ENCODE measurements at places on chromosomes 4 and X.
A peak's percentile ranks its signal among the peaks of the same experiment; 100 is the strongest.

DNA sequence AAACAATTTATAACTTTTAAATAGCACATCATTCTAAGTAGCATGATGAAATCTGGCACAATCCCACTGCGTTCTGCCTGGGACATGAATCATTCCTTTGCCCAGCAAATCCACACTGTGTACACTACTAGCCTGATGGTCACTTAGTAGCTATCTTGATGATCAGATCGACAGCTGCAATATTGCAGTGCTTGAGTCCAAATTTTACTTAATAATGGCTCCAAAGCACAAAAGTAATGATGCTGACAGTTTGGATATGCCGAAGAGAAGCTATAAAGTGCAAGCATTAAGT lies 86.6 kb upstream of the NPNT start:
- DNase-seq = no peak

- no peak for DNase-seq
Observed at GRCh38 chrX:44904542-44905115, 31.6 kb downstream of the KDM6A start.

GRCh38 chrX:14411326-14411725 lies 118.0 kb upstream of the GLRA2 start:
- DNase-seq = no peak

- no peak for DNase-seq
Observed at GRCh38 chr4:41476310-41476885, 61.6 kb upstream of the LIMCH1 start.

DNA sequence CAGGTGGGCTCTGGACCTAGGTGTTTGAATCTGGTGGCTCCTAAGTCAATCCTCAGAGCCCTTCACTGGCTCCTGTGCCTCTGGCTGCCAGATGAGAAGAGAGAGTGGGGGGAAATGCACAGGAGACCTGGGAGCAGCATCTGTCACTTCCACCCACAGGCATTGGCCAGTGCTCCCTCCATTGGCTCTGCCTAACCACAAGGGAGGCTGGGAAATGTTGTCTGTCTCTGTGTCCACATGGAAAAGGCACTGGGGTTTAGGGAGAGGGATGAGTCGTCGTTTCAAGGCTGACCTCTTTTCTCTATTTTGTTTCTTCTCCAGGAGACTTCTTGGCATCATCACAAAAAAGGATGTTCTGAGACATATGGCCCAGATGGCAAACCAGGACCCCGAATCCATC lies 76.4 kb downstream of the CLCN4 start:
- no peak for DNase-seq

GRCh38 chr4:143625632-143626031 lies 74.8 kb downstream of the FREM3 start:
- DNase-seq = no peak

GRCh38 chrX:6708676-6709380 lies 173.9 kb upstream of the VCX3A start:
- DNase-seq = no peak

- DNase-seq = no peak
Observed at GRCh38 chr4:168843635-168844034, 166.4 kb downstream of the CBR4 start.

DNA sequence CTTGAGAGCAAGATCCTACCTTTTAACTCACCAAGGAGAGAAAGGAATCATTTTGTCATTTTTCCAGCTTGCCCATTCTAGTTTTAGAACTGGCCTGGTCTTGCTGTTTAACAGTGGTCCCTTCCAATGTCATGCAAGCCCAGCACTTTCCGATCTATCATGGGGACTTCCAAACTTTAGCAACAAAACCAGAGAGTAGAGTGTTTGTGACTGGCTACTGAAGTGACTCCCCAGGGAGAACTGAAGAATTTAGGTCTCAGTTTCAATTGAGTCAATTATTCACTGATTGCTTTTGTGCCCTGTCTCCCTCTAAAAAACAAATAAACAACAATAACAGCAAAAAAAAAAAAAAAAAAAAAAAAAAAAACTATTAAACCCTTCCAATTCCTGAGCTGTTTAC lies 108.3 kb downstream of the LHFPL1 start:
- DNase-seq = no peak

GRCh38 chr4:21415728-21416127 lies 532.8 kb downstream of the KCNIP4 start:
- DNase-seq = no peak

- no peak for DNase-seq
Observed at GRCh38 chr4:26069218-26069617, 155.2 kb downstream of the SMIM20 start.

DNA sequence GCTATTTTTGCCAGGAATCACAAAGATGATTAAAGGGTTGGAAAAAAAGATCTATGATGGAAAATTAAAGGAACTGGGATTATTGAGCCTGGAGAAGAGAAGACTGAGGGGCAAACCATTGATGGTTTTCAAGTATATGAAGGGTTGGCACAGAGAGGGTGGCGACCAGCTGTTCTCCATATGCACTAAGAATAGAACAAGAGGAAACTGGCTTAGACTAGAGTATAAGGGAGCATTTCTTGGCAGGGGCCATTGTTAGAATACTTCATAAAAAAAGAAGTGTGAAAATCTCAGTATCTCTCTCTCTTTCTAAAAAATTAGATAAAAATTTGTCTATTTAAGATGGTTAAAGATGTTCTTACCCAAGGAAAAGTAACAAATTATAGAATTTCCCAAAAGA lies 75.1 kb downstream of the NPNT start:
- DNase-seq = no peak

DNA sequence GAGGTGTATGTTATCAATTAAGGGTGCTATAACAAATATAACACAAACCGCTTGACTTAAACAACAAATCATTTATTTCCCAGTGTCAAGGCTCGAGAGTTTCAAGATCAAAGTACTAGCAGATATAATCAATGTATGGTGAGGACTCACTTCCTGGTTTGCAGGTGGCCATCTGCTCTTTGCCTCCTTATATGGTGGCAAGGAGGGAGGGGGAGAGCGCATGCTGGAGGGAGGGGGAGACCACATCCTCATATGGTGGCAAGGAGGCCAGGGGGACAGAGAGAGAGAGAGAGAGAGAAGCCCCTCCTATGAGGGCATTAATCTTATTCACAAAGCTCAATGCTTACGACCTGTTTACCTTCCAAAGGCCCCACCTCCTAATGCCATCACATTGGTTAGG lies 372.3 kb upstream of the SPOCK3 start:
- DNase-seq = no peak

- DNase-seq = no peak
Observed at GRCh38 chr4:11028334-11028733, 343.8 kb upstream of the CLNK start.

DNA sequence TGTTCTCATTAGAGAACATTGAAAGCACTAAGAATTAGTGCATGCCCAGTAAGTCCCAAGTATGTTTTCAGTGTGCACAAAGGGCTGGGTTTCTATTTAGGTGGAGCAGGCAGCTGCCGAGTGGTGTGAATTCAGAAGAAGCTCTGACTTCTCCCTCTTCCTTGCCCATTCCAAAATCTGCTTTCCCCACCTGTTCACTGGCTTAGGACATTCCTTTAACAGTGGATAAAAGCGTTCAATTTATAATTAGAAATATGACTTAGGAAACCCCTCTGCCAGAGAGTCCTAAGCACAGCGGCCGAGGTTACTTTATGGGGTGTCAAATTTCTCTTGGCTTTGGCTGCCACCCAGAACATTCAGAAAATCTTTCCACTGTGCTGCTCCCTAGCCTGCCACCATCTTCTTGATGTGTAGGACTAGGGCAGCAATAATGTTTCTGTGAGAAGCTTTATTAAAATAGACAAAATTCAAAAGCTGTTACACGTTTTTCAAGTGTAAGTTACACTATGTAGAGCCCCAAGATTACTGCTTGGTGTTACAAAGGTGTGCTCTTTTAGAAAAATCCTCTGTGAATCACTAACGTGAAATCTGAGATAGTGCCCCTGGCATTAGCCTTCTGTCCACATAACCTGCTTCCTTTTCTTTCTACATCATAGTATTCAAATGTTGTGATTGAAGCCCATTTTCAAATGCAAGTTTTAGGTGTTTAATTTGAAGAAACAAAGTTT lies 191.6 kb upstream of the ANKRD50 start:
- DNase-seq = peak; percentile 67

DNA sequence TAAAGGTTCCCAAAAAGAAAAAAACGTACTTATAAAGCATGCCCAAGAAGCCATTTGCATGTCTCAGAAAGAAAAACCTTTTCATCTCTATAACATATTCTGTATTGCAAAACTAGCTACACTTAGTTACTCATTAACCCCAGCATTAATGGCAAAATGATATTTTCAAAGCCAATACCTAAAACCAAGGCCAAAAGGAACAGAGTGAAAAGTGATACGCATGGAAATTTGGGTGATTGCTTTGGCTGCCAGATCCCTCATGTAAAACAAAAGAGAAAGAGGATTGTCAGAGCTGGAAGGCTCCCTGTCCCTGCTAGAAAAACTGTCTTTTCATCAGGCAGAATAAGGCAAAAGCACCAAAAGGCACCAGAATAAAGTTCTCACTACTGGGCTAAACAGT lies 46.8 kb upstream of the RADX start:
- DNase-seq = no peak

- DNase-seq = no peak
Observed at GRCh38 chr4:147138171-147138570, 192.5 kb upstream of the TTC29 start.

DNA sequence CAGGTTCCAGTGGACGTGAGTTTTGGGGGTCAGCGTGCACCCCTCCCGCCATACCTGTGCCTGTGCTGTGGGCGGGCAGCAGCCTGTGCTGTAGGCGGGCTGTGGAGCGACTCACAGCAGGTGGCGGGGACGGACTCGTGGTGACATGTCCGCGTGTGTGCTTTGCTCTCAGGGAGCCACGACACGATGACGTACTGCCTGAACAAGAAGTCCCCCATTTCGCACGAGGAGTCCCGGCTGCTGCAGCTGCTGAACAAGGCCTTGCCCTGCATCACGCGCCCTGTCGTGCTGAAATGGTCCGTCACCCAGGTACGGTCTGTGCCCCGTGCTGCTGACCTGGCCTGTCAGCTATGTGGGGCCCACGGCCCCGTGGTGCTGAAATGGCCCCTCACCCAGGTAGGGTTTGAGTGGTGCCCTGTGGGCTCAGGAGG lies 7.4 kb downstream of the PLCXD1 start:
- no peak for DNase-seq

GRCh38 chrX:1012678-1013300 lies 199.7 kb downstream of the CRLF2 start:
- DNase-seq = no peak

DNA sequence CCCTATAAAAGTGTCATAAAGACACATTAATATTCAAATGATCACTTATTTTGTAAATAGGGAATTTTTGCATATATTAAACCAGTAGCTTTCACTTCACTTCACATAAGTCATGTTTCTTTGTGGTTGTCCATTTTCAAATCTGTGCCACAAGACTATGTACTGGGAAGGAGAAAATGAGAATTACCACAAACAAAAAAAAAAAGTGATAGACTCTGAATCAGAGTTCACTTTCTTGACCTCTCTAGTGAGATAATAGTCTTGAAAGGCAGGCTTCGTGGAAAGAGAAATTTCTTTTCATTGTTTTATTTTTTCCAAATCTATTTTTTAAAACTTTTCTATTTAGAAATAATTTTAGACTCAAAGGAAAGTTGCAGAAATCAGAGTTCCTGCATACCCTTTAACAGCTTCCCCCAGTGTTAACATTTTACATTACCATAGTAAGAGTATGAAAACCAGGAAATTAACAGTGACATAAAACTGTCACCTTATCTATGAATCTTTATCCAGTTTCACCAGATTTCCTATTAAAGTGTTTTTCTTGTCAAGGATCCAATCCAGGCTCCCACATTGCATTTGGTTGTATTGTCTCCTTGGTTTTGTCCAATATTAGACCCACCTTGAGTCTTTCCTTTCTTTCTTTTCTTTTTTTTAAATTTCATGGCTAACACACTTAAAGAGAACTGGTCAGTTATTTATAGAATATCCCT lies 215.4 kb upstream of the PGRMC2 start:
- DNase-seq = no peak

GRCh38 chrX:149494844-149495565 lies 10.1 kb downstream of the IDS start:
- no peak for DNase-seq

GRCh38 chr4:13547485-13548041 lies 3.3 kb upstream of the NKX3-2 start:
- DNase-seq = no peak

GRCh38 chr4:168200685-168201084 lies 108.3 kb downstream of the ANXA10 start:
- DNase-seq = no peak

DNA sequence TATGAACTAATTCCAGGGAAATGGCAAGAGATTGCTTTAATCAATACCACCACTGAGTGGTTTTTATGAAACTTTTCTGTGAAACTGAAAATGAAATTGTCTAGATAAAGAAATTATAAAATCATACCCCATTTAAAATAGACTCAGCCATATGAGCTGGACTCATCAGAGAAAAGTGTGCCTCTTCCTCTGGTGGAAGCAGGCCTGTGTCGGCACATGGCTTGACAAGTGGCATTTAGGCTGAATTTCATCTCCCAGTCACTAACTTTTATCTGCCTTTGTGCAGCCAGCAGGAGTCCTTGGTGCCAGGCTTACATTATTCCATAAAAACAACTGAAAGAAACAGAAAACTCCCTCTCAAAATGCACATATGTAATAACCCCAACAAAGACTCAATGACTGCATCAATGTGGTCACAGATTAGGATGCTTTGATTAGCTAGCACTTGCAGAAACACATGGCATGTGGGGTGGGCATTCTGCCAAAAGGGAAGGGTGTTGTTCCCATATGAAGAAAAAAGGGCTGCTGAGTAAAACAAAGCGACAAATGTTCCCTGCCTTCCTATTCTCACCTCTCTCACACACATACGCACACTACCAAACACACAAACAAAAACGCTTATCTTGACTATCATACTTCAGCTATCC lies 232.3 kb downstream of the PABPC4L start:
- DNase-seq = no peak

DNA sequence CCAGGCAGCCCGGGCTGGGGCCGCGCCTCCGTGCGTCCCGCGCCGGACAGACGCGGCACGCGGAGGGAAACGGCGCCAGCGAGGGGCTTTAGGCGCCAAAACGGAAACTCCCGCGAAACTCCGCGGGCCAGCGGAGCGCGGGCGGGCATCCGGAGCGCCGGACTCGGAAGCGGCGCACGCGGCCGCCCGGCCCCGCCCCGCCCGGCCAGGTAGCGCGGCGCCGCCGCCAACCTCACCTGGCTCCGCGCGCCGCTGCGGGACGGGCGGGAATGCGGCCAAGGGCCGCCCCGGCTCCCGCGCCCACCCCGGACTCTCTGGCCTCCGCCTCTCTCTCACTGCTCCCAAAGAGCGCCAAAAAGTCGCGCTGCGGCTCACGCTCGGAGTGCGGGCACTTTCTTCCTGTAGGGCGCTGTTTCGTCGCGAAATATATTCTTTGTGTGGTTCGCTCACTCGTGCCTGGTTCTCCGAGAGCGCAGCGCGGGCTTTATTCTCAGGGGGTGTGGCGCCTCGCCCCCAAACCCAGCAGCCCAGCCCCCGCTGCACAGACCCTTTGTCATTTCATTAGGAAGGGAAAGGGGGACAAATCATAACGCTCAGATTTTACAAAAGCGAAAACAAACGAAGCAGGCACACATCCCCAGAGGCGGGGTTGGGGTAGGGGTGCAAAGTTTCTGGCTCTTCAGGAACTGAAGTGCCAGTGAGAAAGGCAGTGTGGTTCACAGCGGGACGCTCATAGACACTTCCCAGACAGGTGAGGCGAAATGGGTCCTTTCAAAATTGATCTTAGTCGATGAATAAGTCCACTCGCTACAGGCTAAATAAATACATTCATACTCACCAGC lies 961 bp upstream of the MBNL3 start:
- DNase-seq = peak; percentile 35

All from right renal pelvis (tissue), 4 donors.